ENCODE measurements at places on chromosomes 3 and 15.

DNA sequence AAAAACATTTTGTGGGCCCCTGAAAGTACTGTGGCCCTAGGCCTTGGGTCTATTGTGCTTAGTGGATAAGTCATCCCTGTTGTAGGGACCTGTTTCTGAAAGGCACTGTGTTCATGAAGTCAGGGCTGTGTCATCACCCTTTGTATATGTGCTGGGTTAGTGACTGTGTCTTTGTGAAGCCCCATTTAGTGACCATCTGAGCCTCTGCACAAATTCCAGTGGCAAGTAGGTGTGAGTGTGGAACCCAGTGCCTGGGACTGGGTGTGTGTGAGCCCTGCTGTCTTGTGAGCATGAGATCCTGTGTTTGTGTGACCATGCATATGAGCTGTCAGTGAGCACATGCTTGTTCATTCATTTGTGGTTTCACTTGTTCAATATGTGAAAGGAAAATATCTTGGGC lies 1.2 kb upstream of the HYAL1 start:
- DNase-seq: no peak
- H3K4me3 ChIP-seq: no peak overlapping the region
- H3K36me3 ChIP-seq: no peaks in the 10 kb centered on the region
- H3K27ac ChIP-seq: no peak overlapping the region
- H3K4me1 ChIP-seq: peaks cover 10% of the 10 kb centered on the region

DNA sequence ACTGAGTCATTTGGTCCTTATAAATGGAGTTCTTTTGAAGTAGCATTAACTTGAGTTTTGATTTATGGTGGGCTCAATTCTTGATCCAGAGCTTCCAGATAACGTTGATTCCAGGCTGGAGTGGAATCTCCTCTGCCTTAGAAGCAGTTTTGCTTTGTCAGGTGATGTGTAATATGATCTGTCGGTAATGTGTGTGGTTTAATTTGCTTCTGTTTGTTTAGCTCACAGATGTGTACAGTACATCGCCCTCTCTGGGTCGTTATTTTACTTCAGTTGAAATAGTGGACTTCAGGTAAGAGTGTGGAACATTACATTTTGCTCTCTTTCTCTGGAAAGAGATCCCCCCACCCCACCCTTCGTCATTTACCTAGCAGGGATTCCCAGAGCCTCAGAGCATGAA lies 23.1 kb downstream of the C3orf52 start:
- no peaks in the 10 kb centered on the region for H3K36me3 ChIP-seq
- peak overlapping the region; percentile 41 for H3K27ac ChIP-seq
- H3K27me3 ChIP-seq: no peaks in the 10 kb centered on the region
- no peak overlapping the region for H3K4me3 ChIP-seq
- H3K4me1 ChIP-seq: peaks cover 5% of the 10 kb centered on the region

GRCh38 chr15:82044373-82045178 lies 1.2 kb downstream of the MEX3B start:
- H3K36me3 ChIP-seq: no peaks in the 10 kb centered on the region
- peak overlapping the region; percentile 80 for H3K4me3 ChIP-seq
- peaks cover 28% of the 10 kb centered on the region for H3K27me3 ChIP-seq
- peaks cover 12% of the 10 kb centered on the region for H3K4me1 ChIP-seq
- DNase-seq: peak; percentile 73
- H3K27ac ChIP-seq: peak overlapping the region; percentile 95

GRCh38 chr15:95278532-95279245 lies 1047.3 kb downstream of the MCTP2 start:
- H3K36me3 ChIP-seq: no peaks in the 10 kb centered on the region
- H3K4me3 ChIP-seq: no peak overlapping the region
- peak overlapping the region; percentile 25 for H3K27ac ChIP-seq
- no peak for DNase-seq
- peaks cover 14% of the 10 kb centered on the region for H3K4me1 ChIP-seq

DNA sequence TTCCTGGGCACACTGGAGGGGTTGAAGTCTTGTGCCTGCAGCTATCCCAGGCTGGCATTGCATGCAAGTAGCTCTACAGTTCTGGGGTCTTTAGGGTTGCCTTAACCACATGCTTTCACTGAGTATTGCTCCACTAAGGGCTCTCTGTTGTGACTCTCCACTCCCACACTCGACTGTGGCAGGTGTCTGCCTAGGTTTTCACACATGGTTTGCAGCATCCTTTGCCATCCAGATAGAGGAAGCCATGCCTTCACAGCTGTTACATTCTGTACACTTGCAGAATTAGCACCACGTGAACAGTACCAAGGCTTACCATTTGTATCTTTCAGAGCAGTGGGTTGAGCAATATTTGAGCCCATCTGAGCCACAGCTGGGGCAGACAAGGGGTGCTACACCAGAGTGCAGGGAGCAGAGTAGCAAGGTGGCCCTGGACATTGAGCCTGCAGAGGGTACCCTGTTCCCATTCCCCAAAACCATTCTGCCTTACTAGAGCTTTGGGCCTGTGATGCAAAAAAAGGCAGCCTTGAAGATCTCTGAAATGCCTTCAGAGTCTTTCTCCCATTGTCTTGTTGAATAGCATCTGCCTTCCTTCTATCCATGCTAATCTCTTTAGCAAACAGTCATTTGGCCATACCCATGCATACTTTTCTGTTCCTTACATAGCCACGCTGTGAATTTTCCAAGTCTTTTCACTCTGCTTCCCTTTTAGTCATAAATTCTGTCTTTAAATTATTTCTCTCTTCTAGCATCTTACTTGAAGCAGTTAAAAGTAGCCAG lies 95.2 kb upstream of the PLCL2 start:
- no peak for DNase-seq
- no peaks in the 10 kb centered on the region for H3K27me3 ChIP-seq
- no peak overlapping the region for H3K4me3 ChIP-seq
- no peak overlapping the region for H3K27ac ChIP-seq
- H3K36me3 ChIP-seq: no peaks in the 10 kb centered on the region

- H3K36me3 ChIP-seq: no peaks in the 10 kb centered on the region
- DNase-seq: peak; percentile 60
- no peak overlapping the region for H3K4me3 ChIP-seq
- H3K27me3 ChIP-seq: no peaks in the 10 kb centered on the region
- H3K27ac ChIP-seq: no peak overlapping the region
Measured at GRCh38 chr15:74489518-74490338, 28.8 kb upstream of the UBL7 start.

DNA sequence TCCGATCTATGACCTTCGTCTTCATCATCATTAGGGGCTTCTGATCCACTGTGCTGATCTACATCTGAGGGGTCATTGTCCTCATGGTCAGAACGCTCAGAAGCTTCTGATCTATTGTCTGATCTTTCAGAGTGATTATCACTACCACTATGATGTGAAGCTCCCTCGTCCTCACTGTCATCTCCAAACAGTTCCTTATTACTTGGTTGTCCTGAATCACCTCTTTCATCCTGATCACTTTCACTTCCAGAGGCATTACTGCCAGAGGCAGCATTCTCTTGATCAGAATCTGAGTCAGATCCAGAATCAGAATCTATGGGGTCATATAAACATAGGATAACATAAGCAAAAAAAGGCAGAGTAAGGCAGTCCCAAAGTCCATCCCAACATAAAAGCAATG lies 5.4 kb downstream of the LEO1 start:
- no peaks in the 10 kb centered on the region for H3K27me3 ChIP-seq
- H3K27ac ChIP-seq: no peak overlapping the region
- peaks cover 9% of the 10 kb centered on the region for H3K4me1 ChIP-seq
- no peaks in the 10 kb centered on the region for H3K36me3 ChIP-seq
- no peak for DNase-seq

DNA sequence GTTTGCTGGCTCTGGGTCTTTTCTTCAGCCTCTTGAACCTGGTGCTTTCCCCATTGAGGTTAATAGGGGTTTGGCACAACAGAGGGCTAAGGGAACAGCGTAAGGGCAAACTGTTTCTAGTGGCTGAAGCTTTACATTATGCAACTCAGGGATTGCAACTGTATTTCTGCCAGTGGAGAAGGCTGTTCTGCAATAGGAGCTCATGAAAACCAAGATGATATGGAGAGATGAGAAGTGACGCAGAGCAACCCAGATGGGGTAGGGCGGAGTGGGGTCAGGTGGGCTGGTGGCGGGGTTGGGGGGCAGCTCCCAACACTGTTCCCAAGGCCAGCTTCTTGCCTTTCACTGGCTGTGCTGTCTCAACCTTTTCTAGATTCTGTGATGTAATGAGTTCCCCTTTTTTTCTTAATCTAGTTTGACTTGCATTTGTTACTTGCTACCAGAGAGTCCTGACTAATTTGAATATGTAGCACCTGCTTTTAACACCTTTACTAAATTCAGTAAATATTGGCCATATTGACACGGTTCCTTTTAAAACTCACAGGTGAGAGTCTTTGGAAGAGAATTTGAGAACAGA lies 7.2 kb downstream of the GXYLT2 start:
- no peaks in the 10 kb centered on the region for H3K36me3 ChIP-seq
- DNase-seq: no peak
- H3K27me3 ChIP-seq: no peaks in the 10 kb centered on the region
- H3K27ac ChIP-seq: no peak overlapping the region
- peaks cover 40% of the 10 kb centered on the region for H3K4me1 ChIP-seq

- H3K4me1 ChIP-seq: no peaks in the 10 kb centered on the region
- H3K27me3 ChIP-seq: no peaks in the 10 kb centered on the region
- no peaks in the 10 kb centered on the region for H3K36me3 ChIP-seq
Measured at GRCh38 chr15:34334672-34335071, 2.9 kb downstream of the SLC12A6 start.

DNA sequence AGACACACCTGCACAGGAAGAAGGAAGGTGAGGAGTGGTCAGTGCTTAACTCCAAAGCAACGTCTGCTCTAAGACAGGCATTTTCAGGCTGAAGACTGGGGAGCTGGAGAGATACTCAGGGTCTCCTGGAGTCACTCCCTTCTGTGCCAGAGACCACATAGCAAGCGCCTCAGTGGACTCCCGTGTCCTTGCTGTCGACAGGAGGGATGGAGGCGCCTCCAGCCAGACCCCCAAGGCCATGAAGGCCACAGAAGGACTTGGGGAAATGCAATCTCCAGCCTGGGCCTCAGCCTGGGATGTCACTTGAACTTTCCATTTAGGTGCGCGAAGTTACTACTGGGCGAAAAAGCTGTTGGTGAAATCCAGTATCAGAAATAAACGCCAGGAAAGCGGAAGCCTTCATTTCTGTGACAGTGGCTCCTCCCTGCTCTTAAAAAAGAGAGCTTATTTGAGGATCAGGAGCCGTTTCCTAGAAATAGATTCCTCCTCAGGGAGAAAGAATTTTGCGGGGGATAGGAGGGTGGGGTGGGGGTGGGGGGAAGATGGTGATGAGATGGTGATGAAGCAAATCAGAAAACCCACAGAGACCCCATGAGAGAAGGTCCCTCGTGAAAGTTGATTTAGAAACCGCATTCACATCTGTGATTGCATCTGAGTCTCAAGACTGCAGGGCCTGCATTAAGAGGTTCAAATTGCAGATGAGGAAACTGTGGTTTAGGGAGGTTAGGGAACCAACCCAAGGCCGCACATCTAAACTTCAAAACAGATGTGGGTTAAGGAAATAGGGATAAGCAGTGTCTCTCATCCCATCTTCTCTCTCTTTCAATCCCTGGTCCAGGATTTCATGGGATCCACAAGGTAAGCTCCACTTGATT lies 78.8 kb downstream of the ATP2B2 start:
- no peak overlapping the region for H3K27ac ChIP-seq
- H3K4me3 ChIP-seq: no peak overlapping the region
- H3K27me3 ChIP-seq: peaks cover 4% of the 10 kb centered on the region
- H3K4me1 ChIP-seq: no peaks in the 10 kb centered on the region
- DNase-seq: no peak
- H3K36me3 ChIP-seq: no peaks in the 10 kb centered on the region
